ENCODE measurements at places on chromosomes 5 and 9.

DNA sequence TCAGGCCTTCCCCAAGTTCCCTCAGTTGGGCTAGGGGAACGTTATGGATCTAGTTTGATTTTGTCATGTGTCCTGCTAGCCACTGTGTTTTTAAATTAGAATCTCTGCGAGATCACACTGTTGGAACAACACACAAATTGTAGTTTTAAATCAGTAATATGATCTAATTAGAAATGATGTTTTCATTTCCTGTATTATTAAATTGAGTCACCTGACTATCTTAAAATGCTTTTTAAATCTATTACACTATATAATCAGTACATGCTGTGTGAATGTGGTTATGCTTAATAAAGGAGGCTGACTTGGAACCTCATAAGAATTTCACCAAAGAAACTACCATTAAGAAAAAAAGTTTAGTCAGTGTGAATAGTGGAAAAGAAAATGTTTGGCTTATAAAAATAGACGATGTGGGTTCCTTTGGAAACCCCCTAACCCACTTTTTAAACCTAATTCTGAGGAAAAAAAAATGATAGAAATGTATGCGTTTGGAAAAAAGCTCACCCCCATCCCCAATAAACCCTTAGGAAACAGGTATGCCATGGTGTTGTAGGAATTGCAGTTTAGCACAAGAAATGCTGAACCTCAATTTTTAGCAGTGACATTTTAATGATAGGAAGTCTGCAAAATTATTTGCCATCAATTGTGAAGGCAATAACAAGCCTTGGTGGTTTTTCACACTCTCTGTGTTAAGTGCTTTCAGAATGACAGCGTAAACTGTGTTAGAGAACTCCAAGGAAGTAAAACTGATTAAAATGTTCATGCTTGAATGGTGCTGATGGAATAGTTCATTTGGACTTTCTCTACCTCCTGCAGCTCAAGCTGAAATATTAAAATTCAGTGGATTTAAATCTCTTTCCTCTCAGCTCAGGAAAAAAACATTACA lies 59.0 kb downstream of the TLE4 start:
- no peak for DNase-seq

- DNase-seq, result no peak
Measured at GRCh38 chr9:94269264-94269663, 10.2 kb downstream of the ZNF169 start.

DNA sequence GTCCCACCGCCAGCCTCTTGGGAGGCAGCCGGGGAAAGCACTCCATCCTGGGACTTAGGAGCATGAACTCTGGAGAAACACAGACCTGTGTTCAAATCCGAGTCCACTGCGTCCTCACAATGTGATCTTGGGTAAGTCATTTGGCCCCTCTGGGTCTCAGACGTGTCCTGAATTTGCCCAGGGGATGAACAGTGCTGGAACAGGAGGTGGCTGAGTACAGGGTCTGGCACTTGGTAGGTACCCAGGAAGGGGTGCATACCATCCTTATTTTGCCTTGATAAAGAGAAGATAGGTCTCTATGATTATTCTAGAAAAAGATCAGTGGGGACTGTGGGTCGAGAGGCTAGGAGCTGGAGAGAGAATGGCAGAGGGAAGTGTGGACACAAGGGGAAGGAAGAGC lies 135.7 kb downstream of the FGF18 start:
- DNase-seq, result no peak

DNA sequence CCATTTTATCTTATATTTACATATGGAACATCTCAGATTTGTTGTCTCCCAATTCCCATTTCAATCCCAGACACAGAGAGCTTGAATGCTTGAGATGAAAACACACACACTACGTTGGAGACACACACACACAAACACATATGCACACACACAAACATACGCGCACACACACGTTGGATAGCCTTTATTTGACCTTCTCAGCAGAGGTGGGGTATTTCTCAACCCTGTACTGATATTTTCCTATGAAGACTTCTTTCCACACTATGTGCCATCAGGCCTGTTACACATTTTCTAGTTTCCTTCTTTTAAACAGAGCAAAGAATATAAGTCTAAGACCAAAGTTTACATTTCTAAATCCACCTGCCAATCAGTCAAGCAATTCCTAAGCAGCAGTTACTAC lies 291.0 kb downstream of the TAF11L14 start:
- DNase-seq, result no peak

GRCh38 chr5:80978772-80979317 lies 18.7 kb downstream of the RASGRF2 start:
- DNase-seq, result peak; percentile 36

GRCh38 chr9:30815585-30815984 lies 1568.9 kb upstream of the ACO1 start:
- DNase-seq, result no peak

DNA sequence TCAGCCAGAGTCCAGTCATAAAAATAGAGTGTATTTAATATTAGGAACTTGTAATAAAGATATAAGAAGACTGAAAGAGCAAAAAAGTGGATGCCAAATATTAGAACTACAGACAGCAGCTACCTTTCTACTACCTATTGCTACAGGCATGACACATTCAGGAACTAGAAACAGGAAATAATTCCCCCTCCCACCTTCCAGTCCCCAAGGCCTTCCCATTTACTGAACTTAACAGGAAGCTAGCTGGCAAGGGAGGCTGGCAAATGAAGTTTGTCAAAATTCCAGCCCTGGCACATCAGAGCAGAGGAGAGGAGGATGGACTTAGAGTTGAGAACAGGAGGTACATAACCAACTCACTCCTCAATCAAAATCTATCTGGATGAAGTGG lies 50.2 kb upstream of the RIC1 start:
- peak; percentile 36 for DNase-seq

DNA sequence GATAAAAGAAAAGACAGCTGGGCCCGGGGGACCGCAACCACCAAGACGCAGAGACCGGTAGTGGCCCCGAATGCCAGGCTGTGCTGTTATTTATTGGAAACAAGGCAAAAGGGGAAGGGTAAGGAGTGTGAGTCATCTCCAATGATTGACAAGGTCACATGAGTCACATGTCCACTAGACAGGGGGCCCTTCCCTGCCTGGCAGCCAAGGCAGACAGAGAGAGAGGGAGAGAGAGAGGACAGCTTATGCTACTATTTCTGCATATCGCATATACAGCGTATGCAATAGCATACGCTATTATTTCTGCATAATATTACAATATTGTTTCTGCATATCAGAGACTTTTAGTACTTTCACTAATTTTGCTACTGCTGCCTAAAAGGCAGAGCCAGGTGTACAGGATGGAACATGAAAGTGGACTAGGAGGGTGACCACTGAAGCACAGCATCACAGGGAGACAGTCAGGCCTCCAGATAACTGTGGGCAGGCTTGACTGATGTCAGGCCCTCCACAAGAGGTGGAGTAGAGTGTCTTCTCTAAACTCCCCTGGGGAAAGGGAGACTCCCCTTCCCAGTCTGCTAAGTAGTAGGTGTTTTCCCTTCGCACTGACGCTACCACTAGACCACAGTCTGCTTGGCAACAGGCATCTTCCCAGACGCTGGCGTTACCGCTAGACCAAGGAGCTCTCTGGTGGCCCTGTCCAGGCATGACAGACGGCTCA lies 50.3 kb downstream of the RFX3 start:
- peak; percentile 23 for DNase-seq

DNA sequence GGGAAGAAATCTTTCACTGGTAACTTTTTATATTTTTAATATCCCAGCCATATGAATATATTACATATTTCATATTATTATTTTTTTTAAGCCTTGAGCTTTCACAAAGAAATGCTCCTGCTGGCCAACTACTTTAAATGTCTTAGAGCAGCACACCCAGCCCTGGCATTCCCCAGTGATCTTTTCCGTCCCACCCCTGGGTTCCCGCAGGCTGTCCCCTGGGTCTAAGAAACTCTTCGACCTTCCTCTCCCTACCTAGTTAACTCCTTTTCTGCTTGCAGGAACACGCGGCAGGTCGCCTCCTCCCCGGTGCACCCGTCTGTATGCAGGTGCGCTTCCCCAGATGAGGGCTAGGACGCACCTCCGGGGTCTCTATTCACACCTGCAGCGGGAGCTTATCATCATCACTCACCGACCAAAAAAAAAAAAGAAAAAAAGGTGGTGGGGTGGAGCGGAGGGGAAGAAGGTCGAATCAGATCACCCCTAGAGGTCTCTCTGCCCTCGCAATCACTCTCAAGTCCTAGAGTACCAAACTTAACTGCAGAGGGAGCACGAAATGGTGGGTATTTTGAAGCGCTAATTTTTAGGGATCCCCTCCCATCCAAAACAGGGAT lies 696 bp downstream of the ZFP62 start:
- DNase-seq, result peak; percentile 25

All from inflammatory macrophage treated with lipopolysaccharide for 4 hours (primary cell).